Lower leg skin (tissue), 4 donors: ENCODE measurements at places on chromosomes 6 and 20.

GRCh38 chr6:50451826-50452400, 261.4 kb upstream of the TFAP2D start:
- DNase-seq = no peak

DNA sequence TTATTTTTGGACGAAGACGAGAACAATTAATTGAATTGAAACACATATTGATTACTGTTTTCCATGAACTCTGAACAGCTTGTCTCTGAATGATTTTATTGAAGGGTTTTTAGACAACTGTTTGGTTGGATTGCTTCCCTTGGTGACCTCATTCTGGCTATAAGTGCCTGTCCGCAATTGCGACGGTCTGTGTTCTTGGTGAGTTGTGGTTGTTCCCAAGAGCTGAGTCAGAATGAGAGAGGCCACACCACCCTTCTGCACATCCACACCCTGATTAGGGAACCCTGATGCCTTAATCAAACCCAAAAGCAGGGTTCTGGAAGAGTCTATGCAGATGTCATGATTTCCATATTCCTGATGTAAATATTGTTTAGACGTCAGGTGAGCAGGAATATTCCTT, 747.0 kb downstream of the PTPRT start:
- DNase-seq = peak; percentile 22

- DNase-seq = no peak
Measured at GRCh38 chr6:107657373-107657754, 166.7 kb downstream of the SCML4 start.

DNA sequence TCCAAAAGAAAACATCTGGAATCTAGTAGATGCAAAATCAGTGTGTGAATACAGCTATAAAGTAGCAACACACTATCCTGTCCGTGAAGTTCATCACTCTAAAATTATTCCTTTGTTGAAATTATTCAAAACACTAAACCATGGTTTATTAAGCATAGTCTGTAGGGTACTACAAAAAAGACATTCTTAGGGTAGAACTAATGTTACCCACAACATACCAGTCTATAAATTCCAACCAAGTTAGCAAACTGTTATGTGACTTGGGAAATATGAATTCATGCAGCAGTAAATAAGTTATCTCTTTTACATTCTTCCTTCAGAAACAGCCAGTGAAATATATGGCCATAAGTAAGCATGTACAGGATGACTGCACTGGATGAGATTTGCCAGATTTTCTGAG, 580.3 kb upstream of the ADGRB3 start:
- no peak for DNase-seq

DNA sequence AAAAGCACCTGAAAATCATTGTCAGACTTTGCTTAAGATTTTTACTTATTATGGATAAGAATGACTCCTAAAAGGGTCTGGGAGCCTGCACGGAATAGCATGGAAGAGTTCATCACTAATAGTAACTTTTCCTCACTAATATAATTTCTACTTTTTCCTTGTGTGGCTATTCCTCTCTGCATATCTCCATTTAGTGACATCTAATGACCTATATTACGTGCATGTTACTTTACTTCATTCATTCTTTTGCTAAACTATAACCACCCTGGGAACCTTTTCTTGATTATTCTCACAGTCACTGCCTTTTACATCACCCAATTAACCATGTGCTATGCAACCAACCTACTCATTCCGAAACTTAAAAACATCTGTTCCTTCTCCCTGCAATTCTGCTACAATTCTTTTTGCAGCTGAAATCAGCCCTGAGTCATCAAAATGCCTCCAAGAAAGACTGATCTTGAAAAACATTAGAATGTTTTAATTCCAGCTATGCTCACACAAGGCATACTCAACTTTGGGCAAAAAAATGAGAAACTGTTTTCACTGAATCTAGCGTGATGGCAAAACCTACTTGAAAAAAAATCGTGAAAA, 313.3 kb downstream of the RNGTT start:
- no peak for DNase-seq

- DNase-seq = no peak
Measured at GRCh38 chr6:44052419-44053023, 74.7 kb downstream of the MRPL14 start.
